ENCODE measurements at places on chromosomes 6 and 20.

GRCh38 chr6:157139054-157139708 is 184.1 kb downstream of the TMEM242 start:
- no peak for DNase-seq
- H3K27ac ChIP-seq: no peak overlapping the region
- H3K4me1 ChIP-seq: peaks cover 25% of the 10 kb centered on the region
- H3K36me3 ChIP-seq: peaks cover 12% of the 10 kb centered on the region

DNA sequence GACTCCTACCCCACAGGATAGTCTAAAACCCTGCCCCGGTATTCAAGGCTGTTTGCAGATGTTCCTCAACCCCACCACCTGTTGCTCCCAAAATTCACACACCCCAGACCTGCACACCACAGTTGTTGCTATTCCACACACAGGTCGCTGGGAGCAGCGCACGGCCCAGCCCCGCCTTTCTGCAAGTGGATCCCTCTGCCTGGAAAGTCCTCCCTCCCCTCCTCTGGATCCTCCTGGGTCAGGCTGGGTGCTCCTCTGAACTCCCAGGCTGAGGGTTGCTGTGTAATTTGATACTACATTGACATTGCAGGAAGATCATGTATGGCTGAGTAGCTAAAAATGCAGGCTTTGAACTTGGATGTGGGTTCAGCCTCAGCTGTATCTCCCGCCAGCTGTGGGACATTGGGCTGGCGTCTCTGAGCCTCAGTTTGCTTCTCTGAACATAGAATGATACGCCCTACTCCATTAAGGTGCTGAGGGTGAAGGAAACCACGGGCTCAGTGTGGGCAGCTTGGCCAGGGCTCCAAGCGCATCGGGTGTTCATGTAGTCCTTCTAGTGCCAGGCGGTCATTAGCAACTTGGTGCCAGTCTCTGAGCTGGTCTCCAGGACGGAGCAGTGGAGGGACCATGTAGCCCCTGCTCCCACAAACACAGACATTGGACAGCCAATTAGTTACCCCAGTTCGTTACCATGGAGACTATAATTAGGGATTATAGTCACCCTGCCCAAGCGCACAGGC is 13.9 kb upstream of the CCN5 start:
- no peaks in the 10 kb centered on the region for H3K36me3 ChIP-seq
- no peak for DNase-seq
- no peaks in the 10 kb centered on the region for H3K27me3 ChIP-seq

GRCh38 chr20:32871627-32872160 is 13.0 kb downstream of the EFCAB8 start:
- H3K27ac ChIP-seq: no peak overlapping the region
- DNase-seq: no peak
- H3K4me3 ChIP-seq: no peak overlapping the region
- no peaks in the 10 kb centered on the region for H3K27me3 ChIP-seq
- no peaks in the 10 kb centered on the region for H3K4me1 ChIP-seq

DNA sequence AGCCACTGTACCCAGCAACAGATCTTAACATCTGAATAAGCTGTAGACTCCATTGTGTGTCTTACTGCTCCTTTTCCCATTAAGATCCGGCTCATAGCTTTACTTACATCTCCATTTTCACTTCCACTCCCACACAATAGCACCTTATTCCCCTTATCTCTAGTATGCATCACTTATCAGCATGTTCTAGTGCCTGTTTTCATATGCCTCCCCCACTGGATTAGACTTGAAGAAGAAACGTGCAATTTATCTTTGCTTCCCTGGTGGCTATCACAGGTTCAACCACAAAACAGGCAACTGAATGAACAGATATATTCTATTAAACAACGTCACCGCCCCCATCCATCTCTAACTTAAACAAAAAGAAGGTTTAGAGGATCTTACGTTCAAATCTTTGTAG is 12.1 kb downstream of the SSR1 start:
- H3K4me1 ChIP-seq: no peaks in the 10 kb centered on the region
- H3K27ac ChIP-seq: no peak overlapping the region
- no peak for DNase-seq
- no peak overlapping the region for H3K4me3 ChIP-seq
- peaks cover 89% of the 10 kb centered on the region for H3K36me3 ChIP-seq

- H3K27ac ChIP-seq: no peak overlapping the region
- no peaks in the 10 kb centered on the region for H3K4me1 ChIP-seq
- no peaks in the 10 kb centered on the region for H3K27me3 ChIP-seq
- peak; percentile 25 for DNase-seq
- no peak overlapping the region for H3K4me3 ChIP-seq
Measured at GRCh38 chr6:43262000-43262779, 18.9 kb downstream of the TTBK1 start.

DNA sequence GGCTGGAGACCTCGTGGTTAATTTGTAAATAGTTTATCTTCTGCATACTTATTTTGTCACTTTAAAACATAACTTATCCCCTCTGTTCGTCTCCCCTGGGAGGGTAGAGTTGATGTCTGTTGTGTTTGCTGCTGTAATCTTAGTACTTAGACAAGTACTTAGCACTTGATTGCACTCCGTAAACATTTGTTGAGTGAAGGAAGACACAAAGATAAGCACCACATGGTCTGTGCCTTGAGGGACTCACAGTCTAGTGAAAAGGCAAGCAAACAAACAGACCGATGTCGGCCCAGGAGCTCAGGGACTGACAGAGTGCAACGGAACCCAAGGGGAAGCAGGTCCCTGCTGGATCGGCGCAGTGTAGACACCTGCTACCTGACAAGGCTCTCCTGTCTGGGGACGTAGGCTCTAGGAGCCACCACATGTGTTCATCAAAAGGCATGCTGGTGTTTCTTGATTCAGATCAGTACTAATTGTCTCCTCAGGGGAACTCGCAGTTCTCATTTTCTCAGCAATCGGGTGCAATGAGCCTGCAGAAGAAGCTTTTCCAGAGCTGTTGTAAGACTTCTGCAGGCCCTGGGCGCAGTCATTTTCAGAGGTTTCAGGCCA is 31.4 kb downstream of the EDN3 start:
- no peaks in the 10 kb centered on the region for H3K36me3 ChIP-seq
- no peaks in the 10 kb centered on the region for H3K27me3 ChIP-seq
- H3K4me1 ChIP-seq: no peaks in the 10 kb centered on the region
- no peak overlapping the region for H3K4me3 ChIP-seq
- H3K27ac ChIP-seq: no peak overlapping the region

Data from GM23248 (cell line).